ENCODE measurements at places on chromosomes 3 and 15.
A peak's percentile ranks its signal among the peaks of the same experiment; 100 is the strongest.

DNA sequence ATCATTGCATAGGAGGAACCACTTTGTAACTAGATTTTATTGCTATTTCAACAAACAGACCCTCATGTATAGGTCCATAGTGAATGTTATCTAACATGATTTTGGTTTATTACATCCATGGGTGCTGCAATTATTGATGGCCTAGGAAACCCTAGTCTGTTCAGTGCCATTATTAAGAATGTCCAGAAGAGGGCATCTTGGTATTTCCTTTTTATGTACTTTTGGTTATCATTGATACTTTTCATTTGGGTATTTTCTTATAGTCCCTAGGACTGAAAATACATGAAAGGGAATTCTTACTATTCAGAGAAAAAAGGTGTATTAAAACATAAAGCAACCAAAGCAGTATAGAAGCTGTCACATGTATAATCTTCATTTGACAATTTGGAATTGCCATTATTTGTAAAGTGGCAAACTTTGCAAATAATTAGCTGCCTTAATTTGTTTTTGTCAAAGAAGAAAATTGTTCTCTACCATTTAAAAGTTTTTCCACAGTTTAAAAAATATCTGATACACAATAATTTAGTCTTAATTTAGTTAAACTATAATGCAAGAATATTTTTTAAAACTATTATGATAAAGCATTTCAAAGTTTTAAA, 48.7 kb downstream of the CNOT10 start:
- DNase-seq = peak; percentile 5

DNA sequence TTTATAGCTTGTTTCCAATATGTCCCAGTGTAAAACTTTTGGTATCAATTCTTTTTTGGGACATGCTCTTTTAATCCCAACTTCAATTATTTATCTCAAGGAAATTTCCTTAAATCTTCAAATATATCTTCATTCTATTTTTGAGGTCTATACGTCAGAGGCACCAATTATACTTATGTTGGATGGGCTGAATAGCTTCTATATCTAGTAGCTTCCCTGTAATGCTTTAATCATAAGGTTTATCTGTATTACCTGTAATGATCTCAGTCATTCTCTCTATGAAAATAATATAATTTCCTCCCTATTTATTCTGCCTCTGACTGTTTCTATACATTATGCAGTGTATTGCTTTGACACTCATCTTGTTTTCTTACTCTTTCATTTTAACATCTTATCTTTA, 29.9 kb upstream of the MCCC1 start:
- no peak for DNase-seq

DNA sequence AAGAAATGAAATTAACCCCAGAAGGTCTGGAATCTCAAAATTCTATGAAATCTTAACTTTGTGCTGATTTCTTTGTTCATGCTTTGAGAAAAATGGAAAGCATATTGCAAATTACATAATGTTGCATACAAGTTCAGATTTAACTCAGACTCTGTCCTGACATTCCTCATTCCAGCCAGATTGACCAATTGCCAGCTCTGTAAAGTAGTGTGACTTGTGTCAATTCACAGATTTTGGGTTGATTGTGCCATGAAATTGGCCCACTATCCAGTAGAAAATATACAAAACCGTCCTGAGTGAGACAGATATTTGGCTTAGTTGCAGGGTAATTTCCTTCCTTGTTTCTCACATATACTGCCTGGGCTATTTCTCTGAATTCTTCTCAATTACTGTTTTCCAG, 1312.6 kb downstream of the ROBO1 start:
- no peak for DNase-seq

- no peak for DNase-seq
Observed at GRCh38 chr3:100532411-100532810, 40.0 kb downstream of the TMEM45A start.

- DNase-seq = no peak
Observed at GRCh38 chr3:123075359-123075758, 8.5 kb downstream of the PDIA5 start.

DNA sequence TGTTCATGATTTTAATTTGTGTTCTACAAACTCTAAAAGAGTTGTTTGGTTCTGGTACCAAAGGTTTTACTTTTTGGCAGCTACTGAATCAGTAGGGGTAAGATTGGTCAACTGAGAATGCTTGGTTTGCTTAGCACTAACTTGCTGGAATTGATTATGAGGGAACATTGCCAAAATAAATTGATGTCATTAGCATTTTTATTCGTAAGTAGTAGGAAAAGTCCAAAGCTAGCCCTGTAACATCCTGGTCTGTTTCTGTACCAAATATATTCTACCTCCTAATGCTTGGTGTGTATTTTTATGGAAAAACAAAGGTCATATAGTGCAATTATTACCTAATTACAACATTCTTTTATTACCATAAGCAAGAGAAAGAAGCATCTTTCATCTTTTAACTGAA, 35.9 kb upstream of the KPNA4 start:
- no peak for DNase-seq

DNA sequence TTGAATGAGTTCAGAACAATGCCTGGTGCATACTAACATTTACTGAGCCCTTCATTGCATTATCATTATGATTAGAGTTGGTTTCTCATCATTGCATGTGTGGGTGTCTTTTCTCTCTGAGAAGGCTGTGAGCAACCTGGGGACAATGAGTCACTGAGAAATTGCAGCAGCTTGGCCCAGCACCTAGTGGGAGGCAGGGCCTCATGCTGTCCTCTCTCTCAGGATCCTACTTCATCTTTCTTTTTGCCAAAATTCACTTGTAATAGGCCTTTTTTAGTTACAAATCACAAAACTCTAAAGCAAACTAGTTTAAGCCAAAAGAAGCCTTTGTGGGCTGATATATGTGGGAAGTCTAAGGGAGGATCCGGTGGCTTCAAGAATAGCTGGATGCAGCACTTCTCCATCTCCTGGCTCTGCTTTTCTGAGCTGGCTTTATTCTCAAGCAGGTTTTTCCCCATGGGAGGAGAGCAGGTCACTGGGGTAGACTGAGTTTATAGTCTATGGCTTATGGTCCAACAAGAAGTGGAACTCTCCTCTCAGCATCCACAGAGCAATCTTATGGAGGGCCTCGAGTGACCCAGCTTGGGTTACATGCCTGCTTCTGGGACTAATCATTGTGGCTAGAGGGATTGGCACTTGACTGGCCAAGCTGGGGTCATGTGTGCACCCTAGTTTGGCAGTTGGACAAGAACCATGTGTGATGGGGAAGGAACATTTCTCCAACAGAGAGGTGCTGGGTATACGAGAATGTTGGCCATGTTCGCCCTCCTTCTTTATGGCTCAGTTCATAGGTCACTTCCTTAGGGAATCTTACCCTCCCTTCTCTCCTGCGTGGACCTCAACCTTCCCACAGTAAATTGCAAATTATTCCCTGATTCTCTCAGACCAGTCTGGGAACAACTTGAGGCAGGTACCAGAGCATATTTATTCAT, 8.7 kb upstream of the CAMK1 start:
- DNase-seq = no peak

GRCh38 chr15:66456211-66456610, 41.4 kb downstream of the SNAPC5 start:
- no peak for DNase-seq

DNA sequence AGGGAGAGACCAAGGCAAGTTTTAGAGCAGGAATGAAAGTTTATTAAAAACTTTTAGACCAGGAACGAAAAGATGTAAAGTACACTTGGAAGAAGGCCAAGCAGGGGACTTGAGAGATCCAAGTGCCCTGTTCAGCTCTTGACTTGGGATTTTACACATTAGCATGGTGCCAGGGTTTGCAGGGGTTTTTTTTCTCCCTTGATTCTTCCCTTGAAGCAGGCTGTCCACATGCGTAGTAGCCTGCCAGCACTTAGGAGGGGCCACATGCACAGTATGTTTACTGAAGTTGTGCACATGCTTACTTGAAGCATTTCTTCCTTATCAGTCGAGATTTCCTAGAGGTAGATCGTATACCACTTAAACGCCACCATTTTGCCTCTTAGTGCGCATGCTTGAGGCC, 277.5 kb upstream of the AGTR1 start:
- DNase-seq = no peak

DNA sequence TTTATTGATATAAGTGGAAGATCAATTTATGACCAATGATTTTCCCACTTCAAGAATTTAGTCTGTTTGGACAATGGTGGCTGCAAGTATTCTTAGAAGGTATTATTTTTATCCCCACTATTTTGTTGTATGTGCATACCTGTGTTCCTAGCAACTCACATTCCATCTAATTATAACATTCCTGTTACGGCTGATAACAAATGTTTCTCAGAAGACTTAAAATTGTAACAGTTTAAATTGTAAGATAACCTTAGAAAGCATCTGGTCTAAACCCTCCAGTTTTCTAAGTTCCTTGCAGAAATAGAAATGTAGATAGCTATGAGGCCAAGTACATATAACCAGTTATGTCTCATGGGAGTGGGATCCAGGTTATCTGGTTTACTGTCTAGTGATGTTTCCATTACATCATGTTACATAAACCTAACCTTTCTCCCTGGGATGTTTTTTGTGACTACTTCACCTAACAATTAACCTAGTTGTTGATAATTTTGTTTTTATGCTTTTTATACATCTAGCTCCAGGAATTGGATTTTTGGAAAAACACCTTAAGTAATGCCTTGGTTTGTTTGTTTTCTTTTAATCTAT, 11.1 kb upstream of the MFN1 start:
- DNase-seq = no peak

- no peak for DNase-seq
Observed at GRCh38 chr15:69704229-69704628, 251.6 kb downstream of the RPLP1 start.

DNA sequence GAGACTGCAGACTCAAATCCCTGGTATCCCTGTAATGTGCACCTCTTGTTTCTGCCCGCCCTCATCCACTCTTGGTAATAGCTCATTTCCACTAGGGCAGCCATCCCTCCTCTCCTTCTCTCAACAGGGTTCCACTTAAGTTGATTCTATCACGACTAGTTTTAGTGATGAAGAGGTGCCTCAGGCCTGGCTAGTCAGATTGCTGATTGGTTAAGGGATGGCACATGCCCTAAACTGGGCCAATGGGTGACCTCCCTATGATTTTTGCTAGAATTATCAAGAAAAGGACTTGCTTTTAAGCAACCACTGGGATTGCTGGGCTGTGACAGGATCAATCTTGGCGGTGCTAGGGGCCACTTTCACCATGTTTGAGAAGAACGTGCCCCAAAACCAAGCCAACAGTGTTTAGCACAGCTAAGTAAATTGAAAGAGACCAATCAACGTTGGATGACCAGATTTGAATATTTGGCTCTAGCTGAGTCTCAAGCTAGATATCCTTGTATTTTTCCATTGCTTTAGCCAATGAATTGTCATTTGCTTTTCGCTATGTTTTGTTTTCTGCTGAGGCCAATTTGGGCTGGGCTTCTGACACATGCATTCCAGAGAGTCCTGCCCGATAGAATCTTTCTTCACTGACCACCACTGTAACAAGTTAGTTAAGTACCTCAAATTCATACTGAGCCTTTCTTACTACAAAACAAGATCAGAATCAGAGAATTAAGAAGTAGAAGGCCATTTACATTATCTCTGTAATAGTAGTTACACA, 131.0 kb downstream of the PDZRN3 start:
- no peak for DNase-seq

- no peak for DNase-seq
Observed at GRCh38 chr15:66682865-66683264, 19.2 kb upstream of the SMAD6 start.

GRCh38 chr3:49255112-49255511, 21.9 kb downstream of the C3orf62 start:
- DNase-seq = no peak

GRCh38 chr15:73183071-73183470, 130.8 kb downstream of the NEO1 start:
- DNase-seq = no peak

DNA sequence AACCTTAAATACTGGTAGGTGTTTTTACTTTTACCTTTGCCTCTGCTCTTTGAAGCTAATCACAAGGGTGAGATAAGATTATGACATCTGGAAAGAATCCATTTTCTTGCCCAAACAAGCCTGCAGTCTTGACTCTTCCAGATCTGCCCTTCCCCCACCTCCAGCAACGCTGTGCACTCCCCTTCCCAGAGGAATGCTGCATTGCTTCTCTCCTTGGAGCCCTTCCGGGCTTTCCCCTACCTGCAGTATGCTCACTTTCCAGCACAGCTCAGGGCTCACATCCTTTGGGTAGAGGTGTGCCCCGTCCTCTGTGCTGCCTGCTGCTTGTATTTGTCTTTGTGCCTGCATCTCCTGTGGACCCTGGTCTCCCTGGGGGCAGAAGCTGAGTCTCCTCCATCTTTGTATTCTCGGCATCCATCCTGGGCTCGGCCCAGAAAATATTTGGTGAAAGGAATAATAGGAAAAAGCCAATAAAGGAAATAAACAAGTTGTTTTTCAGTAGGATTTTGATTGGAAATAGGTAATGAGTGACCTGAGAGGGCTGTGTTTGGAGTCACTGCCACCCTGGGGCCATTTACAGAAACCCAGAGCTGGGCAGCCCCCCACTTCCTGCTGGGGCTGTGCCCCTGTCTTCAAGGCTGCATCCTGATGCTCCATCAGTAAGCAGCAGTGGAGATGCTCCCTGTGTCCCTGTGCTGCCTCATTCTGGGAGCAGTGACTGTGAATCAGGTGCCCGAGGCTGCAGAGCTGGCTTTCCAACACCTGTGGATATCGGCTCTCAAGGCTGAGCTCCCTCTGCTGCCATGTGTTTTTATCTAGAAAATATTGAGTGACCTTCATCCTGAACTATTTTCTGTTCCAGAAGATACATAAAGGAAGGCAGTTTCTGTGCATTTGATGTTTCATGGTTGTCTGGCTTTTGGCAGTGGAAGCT, 117.5 kb downstream of the EEFSEC start:
- no peak for DNase-seq

GRCh38 chr3:100044369-100044768, 69.9 kb downstream of the FILIP1L start:
- DNase-seq = no peak

DNA sequence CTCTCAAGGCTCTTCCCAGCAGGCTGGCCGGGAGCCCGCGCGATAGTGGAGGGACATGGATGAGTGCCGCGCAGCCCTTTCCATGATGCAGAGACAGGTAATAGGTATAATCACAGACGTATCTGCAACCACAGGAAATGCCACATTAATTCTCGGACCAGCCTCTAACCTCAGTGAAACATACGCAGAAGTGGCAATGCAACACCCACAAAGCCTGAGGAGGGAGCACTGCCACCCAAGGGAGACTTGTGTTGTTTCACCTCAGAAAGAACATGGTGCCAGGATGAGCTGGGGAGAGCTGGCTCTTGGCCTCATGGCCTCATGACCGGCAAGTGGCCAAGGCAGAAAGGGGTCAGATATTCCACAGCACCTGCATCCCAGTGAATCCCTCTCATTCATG, 39.0 kb downstream of the PGPEP1L start:
- no peak for DNase-seq

GRCh38 chr3:164814106-164814505, 264.2 kb downstream of the SI start:
- DNase-seq = no peak

- DNase-seq = no peak
Observed at GRCh38 chr15:80679167-80679803, 15.8 kb upstream of the ABHD17C start.

- no peak for DNase-seq
Observed at GRCh38 chr3:46968783-46969428, 7.6 kb downstream of the CCDC12 start.

All from immature natural killer cell (primary cell).